ENCODE measurements at places on chromosomes 7 and 10. TPM values are rescaled to one million over a fixed set of nuclear protein-coding genes. Genes with fewer than 3 reads are reported as not detected.

PIK3CG gene
- 4.5 TPM for total RNA-seq

ELFN1 gene
- 1.1 TPM for total RNA-seq

GSAP gene
- 13.0 TPM for total RNA-seq

NPTX2 gene
- 7.3 TPM for total RNA-seq

SPDYE1 gene
- total RNA-seq, result not detected

NKX1-2 gene
- total RNA-seq, result not detected

H2AZ2 gene
- total RNA-seq, result 112 TPM

TMEM236 gene
- 0.72 TPM for total RNA-seq

GALNT17 gene
- total RNA-seq, result 34.1 TPM

LDB3 gene
- total RNA-seq, result 3.8 TPM

SH2B2 gene
- total RNA-seq, result 4.0 TPM

FASTK gene
- 90.7 TPM for total RNA-seq

IFIT1B gene
- total RNA-seq, result not detected

PDZD7 gene
- 0.56 TPM for total RNA-seq

DENND2A gene
- 9.8 TPM for total RNA-seq

TMEM196 gene
- not detected for total RNA-seq

LMTK2 gene
- 12.2 TPM for total RNA-seq

NPSR1 gene
- total RNA-seq, result not detected

ZNF487 gene
- 8.7 TPM for total RNA-seq

CPN1 gene
- total RNA-seq, result not detected

NOD1 gene
- total RNA-seq, result 20.5 TPM

RBM17 gene
- total RNA-seq, result 56.2 TPM

RAB18 gene
- total RNA-seq, result 85.5 TPM

ACSL5 gene
- total RNA-seq, result 21.2 TPM

UCN3 gene
- total RNA-seq, result not detected

ATP6V0A4 gene
- not detected for total RNA-seq

NAT16 gene
- not detected for total RNA-seq

NSMCE4A gene
- 43.6 TPM for total RNA-seq

FGL2 gene
- total RNA-seq, result 3.5 TPM

NRF1 gene
- total RNA-seq, result 21.7 TPM

PDSS1 gene
- total RNA-seq, result 4.0 TPM

OR2A12 gene
- total RNA-seq, result not detected

OR9A2 gene
- not detected for total RNA-seq

MAGI2 gene
- total RNA-seq, result 20.3 TPM

SFXN4 gene
- total RNA-seq, result 17.9 TPM

OR2A5 gene
- not detected for total RNA-seq

CTTNBP2 gene
- 18.4 TPM for total RNA-seq

HYAL4 gene
- total RNA-seq, result not detected

HOXA13 gene
- total RNA-seq, result not detected

TEX47 gene
- not detected for total RNA-seq

CNTNAP2 gene
- 6.2 TPM for total RNA-seq

AGFG2 gene
- total RNA-seq, result 115 TPM

SOSTDC1 gene
- total RNA-seq, result 0.33 TPM

EXOSC1 gene
- 22.1 TPM for total RNA-seq

C7orf33 gene
- total RNA-seq, result not detected

PPIF gene
- total RNA-seq, result 15.5 TPM

TRPV5 gene
- total RNA-seq, result not detected

WDR86 gene
- 26.1 TPM for total RNA-seq

OR2A1 gene
- 0.24 TPM for total RNA-seq

TLX1 gene
- not detected for total RNA-seq

SPDYE6 gene
- total RNA-seq, result not detected

ZNF425 gene
- 2.8 TPM for total RNA-seq

Data from ovary (tissue), 10 donors.